Central memory CD4-positive, alpha-beta T cell (primary cell): ENCODE measurements at places on chromosomes 1 and 21.

- DNase-seq, result no peak
Observed at GRCh38 chr21:41090981-41091380, 77.0 kb upstream of the BACE2 start.

- DNase-seq, result no peak
Observed at GRCh38 chr21:25562660-25563059, 44.6 kb downstream of the MRPL39 start.

DNA sequence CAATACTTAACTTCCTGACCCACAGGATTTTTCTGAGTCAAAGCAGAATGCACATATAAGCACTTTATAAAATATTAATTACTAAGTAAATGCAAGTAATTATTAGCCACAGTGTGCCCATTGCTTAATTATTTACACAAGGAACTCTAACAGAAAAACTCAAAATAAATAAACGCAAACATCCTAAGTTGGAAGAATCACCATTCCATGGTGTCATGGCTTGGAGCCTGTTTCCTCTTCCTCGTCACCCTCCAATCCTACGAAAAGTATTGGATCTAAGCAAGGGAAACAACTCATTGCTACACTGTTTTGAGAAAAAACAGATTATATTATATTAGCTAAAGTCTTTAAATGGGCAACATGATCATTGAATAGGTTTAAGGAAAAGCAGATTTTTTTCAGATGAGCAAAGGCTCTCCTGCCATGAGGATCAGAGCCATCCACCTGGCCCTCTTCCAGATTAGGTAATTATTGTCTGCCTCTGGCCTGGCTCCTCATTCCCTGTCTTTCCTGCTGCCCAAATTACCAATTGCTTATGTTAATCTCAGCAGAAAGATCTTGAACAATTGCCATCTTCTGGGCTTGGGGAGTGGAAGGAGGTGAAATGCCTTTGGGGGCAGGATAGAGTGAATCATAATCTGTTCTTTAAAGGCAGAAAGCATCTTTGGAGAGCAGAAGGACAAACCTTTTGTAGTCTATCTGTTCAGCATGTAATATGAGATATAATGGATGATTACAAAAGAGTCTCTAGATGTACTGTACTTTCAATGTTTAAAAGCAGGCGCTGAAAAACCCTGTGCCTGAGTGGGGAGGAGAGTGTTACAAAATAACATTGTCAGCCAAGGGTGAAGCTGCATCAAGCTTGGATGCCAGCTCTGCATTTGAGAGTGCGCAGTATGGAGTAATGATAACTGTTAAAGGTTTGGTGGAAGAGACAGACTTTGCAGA lies 121.2 kb downstream of the DUSP10 start:
- DNase-seq, result no peak

GRCh38 chr1:220274251-220274855 lies 2.1 kb upstream of the RAB3GAP2 start:
- DNase-seq, result no peak

DNA sequence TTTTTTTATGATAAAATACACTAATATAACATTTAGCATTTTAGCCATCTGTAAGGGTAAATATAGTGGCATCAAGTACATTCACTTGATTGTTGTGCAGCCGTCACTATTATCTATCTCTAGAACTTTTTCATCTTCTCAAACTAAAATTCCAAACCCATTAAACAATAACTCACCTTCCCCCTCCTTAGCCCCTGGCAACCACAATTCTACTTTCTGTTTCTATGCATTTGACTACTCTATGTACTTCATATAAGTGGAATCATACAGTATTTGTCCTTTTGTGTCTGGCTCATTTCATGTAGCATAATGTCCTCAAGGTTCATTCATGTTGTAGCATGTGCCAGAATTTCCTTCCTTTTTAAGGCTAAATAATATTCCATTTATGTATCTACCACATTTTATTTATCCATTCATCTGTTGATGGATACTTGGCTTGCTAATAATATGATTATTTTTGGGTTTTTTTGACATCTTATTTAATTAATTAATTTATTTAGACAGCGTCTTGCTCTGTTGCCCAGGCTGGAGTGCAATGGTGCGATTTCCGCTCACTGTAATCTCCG lies 69.6 kb upstream of the MACF1 start:
- DNase-seq, result no peak

DNA sequence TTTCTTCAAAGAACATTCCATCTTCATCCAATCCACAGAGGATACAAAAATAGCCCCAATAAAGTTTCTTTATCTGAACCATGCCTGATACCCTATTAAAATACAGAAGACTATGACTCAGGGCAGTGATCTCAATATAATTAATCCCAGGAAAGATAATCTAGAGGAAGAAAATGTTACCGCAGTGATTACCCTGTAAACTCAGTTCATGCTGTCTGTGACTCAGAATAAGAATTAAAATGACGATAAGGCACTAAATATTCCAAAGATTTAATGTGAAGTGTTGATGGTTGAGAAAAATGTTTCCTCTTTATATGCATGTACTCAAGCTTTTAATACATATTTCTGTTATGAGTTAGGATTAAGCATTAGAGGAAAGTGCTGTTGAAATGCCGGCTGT lies 88.6 kb upstream of the LYPLAL1 start:
- no peak for DNase-seq

- no peak for DNase-seq
Observed at GRCh38 chr1:71463144-71463543, 382.3 kb upstream of the ZRANB2 start.

GRCh38 chr1:69991644-69992043 lies 213.7 kb downstream of the LRRC40 start:
- no peak for DNase-seq

DNA sequence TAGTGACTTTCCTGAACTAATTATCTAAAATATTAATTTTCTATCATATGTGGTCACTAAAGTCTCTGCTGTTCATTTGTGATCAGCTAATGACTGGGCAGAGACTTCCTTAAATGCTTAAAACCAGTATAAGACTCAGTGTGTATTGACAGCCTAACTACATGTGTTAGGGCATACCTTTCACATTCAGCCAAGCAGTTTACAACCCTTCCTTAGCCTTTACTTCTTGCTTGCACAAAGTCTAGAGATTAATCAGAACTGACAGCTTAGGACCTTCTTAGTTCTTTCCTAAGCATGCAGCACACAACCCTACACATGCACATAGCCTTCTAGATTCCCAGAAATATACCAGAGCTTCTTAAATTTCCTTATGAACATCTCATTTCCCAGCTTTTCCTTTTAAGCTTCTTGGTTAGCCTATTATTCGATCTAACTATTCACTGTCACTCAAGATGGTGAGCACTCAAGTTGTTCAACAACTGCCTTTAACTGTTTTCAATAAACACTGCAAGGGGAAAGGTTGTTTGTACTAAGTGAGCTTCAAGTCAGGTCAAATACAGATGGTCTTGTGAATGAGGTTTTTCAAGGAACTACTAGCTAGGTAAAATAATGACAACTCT lies 13.4 kb downstream of the EYA3 start:
- no peak for DNase-seq

DNA sequence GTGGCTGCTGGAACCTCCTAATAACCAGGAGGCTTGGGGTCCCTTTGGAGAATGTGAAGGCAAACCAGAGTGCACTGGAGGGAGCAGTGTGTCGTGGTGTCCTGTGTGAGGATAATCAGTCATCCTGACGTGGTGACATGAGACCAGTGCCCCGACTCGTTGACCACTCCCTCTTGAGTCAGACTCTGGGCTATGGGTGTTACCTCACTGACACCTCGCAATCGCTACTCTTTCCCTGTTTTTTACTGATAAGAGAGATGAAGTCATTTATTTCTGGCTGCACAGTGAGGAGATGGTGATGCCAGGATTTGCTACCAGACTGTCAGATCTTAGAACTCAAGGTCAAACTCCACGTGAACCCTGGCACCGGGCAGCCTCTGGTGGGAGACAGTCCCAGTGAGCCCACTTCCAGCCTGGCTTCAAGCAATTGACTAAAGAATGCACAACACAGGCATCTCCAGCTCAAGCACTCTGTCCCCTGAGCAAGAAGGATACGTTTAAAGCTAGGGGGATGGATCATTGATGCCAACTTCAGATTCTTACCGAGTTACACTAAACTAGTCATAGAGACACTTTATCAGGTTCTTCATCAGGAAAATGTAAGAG lies 30.3 kb downstream of the UBASH3A start:
- DNase-seq, result no peak

DNA sequence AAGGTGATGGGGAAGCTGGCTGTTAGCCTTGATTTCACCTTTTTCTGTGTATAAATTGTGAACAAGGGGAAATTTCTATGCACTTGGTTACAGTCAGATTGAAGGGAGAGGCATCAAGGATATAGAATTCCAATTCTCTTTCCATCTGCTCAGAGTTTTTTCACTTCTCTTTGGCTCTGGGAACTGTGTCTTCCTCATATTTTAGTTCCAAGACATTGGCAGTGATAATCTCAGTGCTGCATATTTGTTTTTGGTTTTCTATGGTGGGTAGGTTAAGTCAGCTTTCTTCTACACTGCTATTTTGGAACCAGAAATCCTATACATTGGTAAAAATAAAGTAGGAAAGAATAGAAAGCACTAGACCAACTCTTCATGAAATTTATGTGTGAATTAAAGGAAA lies 569.6 kb upstream of the CXADR start:
- DNase-seq, result no peak

- DNase-seq, result no peak
Observed at GRCh38 chr1:171366816-171367215, 52.8 kb downstream of the FMO4 start.

- no peak for DNase-seq
Observed at GRCh38 chr1:62355095-62355494, 35.9 kb upstream of the KANK4 start.

- no peak for DNase-seq
Observed at GRCh38 chr1:3614755-3615742, 3.7 kb upstream of the MEGF6 start.

- no peak for DNase-seq
Observed at GRCh38 chr1:34199927-34200326, 23.2 kb downstream of the C1orf94 start.

- no peak for DNase-seq
Observed at GRCh38 chr1:64337475-64337874, 132.5 kb upstream of the CACHD1 start.

- no peak for DNase-seq
Observed at GRCh38 chr1:25805863-25806225, 5.9 kb downstream of the SELENON start.

GRCh38 chr1:151047925-151048644 lies 534 bp downstream of the C1orf56 start:
- DNase-seq, result peak; percentile 53

GRCh38 chr1:53567851-53568250 lies 108.7 kb downstream of the DMRTB1 start:
- no peak for DNase-seq

GRCh38 chr1:223665592-223666312 lies at the start of gene CAPN8:
Gene CAPN8 (minus strand): TSS chr1:223665701. CDS start chr1:223665646, 55 bp downstream.
- no peak for DNase-seq

DNA sequence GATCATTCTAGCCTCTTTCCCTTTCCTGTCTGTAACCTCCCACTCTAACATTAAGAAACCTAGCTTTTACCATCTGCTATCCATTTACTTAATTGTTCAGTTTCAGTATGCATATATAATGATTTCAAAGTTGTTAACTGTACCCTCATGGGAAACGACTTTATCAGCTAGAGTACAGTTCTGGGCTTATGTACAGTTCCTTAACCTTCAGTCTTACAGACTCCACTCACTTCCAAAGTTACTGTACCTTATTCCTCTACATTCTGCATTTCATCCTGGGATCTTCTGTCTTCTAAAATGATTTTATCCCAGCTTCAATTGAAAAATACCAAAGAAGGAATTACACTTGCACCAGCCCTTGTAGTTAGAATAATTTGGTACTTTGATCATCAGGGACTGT lies 108.7 kb upstream of the KCNE2 start:
- no peak for DNase-seq

DNA sequence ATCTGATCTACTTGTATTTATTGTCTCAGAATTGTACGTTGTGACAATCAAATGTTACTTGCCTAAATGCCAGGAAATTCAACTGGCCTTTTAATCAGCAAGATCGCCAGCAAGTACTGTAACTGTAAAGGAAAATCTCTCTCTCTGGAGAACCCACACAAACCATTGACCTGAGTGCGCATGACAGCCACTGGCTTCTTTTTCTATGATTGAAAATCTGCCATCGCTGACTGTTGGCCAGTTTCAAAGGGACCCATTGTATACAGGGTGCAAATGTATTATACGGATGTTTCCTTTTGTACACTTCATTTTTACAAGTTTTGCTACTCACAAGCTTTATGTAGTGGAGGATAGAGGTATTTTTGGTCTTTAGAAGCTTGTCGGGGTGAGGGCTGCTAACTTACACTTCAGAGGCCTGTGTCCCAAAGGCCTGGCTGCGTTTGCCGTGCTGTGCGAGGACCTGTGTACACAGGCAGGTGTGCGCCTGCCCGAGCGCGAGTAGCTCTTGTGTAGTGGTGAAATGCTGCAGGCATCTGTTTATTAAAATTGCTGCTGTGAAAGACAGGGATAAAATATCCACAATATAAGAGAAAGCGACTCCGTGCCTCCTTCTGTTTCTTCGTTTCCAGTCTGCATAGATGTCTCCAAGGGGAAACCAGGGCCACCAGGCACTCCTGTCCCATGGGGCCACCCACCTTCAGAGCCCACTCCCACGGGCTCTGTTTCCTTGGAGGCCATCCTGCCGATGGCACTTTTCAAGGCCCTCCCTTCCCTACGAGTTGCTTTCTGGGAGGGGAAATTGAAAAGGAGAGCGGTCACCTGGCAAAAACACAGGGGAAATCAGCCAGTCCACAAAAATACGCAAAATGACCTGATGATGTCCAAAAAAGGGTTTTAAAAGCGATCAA lies 25.3 kb upstream of the TRAPPC10 start:
- no peak for DNase-seq

DNA sequence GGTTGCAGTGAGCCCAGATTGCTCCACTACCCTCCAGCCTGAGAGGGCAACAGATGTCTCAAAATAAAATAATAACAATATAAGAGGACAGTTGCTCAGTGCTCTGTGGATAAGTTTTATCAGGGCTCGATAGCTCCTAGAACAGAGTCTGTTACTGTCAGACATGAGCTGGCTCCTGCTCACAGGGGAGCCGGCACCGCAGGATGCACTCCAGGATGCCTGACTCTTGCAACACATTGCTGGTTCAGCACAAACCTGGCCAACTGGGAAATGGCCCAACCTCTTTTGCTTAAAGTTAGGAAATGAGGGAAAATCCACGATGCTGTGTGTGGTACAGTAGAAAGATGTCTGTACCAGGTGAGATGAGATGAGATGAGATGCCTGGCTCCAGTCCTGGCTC lies 5.8 kb upstream of the CTSE start:
- DNase-seq, result no peak

DNA sequence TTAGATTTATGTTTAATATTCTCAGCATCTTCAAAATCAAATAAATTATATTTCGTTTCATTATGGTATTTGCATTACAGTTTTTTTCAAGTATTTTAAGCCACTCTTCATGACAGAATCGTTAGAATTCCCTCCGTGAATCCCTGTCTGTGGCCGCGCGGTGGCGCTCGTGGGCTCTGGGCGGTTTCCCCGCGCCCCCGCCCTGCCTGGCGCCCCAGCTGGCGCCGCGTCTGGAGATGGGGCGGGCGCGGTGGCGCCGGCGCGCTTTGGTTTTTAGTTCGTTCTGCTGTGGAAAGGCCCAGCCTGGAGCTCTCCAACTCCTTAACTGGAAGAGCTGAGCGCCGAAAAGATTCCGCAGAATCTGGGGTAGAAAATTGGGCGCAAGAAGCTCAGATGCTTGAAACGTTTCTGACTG lies 25.7 kb downstream of the PRMT2 start:
- DNase-seq, result peak; percentile 26
